ENCODE measurements at places on chromosomes 2 and 18. TPM values are rescaled to one million over a fixed set of nuclear protein-coding genes. Genes with fewer than 3 reads are reported as not detected.

Gene MC5R
- not detected for polyA plus RNA-seq

DNA sequence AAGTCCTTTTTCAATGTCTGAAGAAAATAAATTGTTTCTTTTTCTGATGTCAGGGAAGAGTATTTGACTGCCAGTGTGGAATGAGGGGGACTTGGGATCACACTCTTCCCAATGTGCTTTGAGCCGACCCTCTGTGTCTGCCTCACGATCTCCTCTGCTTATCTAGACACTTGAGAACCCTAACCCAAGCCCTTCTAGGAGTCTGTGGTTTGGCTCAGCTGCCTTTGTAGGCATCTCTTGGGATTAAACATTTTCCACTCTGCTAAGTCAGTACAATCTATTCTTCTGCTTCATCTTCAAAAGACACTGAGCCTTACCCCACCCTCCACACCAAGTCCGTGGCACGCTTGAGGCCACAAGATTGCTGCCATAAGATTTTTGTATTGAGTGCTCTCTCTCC lies 19.4 kb downstream of the FAM110C start:
- DNase-seq, result no peak

Gene C2orf72
- polyA plus RNA-seq, result 0.13 TPM

Gene ZNF385B
- polyA plus RNA-seq, result 20.9 TPM

Gene ANKRD44
- 2.6 TPM for polyA plus RNA-seq

DNA sequence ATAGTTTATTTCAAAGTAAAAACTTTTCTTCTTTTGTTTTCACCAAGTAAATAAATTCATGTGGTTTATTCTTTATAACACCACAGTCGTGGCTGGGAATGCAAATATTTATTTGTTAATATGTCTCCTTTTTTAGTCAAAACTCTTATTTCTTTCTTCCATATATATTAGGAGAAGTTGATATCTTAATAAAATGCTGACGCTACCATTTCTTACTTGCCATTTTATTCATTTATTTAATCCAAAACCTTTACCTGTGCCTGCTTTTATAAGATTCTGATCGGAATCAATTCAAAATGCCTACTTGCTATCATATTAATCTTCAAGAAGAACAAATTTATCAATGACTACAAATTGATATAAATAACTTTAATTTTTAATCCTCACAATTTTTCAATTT lies 362.9 kb upstream of the FSIP2 start:
- DNase-seq, result no peak

Gene EPAS1
- polyA plus RNA-seq, result 258 TPM

DNA sequence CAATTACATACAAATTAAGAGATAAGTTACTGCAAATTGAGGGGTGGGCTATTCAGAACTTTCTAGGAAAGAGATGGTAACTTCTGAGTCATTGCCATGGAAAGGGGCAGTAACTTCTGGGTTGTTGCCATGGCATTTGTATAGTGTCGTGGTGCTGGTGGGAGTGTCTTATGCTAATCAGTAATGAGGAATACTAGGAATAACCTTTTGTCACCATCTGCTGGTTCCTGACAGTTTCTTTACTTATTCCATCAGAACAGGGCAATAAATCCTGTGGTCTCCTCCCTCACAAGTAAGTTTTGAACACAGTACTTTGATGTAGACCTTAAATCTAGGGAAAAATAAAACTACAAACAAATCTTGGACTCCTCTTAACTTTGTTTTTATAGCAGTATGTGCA lies 435.4 kb downstream of the BCL11A start:
- DNase-seq, result no peak

Gene SCN9A
- polyA plus RNA-seq, result 0.33 TPM

- no peak for DNase-seq
These were observed 28.4 kb downstream of the MEX3C start for GRCh38 chr18:51168960-51169662.

Gene PLGLB2
- polyA plus RNA-seq, result 1.6 TPM

GRCh38 chr18:7048081-7048480 lies 69.5 kb downstream of the LAMA1 start:
- DNase-seq, result no peak

DNA sequence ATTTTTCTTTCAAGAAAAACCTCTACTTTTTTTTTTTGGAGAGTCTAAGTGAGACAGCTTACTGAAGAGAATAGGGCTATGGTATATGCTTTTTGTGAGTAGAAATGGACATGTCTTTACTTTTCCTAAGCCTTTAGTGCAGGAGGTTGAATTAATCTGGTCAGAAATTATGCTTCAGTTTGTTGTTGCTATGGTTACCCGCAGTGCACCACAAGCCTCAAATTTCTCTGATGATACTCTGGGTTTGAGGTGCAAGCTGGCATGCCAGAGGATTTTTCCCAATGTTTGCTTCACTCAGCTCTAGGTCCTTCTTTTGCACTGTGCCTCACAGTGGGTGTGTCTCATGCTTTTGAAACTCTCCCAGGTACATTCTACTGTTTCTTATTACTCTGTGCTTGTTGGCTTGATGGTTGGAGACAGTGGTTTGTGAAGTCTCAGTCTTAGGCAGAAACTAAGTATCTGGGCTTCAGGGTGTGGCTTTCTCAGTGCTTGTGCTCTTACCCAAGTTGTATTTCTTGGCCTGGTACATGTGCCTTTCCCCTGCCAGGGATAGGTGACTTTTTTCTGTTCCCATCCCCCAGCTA lies 278.3 kb downstream of the RBM43 start:
- no peak for DNase-seq

- no peak for DNase-seq
These were observed 126.3 kb upstream of the OSR1 start for GRCh38 chr2:19484736-19485135.

- no peak for DNase-seq
These were observed 52.2 kb downstream of the NGEF start for GRCh38 chr2:232960862-232961261.

DNA sequence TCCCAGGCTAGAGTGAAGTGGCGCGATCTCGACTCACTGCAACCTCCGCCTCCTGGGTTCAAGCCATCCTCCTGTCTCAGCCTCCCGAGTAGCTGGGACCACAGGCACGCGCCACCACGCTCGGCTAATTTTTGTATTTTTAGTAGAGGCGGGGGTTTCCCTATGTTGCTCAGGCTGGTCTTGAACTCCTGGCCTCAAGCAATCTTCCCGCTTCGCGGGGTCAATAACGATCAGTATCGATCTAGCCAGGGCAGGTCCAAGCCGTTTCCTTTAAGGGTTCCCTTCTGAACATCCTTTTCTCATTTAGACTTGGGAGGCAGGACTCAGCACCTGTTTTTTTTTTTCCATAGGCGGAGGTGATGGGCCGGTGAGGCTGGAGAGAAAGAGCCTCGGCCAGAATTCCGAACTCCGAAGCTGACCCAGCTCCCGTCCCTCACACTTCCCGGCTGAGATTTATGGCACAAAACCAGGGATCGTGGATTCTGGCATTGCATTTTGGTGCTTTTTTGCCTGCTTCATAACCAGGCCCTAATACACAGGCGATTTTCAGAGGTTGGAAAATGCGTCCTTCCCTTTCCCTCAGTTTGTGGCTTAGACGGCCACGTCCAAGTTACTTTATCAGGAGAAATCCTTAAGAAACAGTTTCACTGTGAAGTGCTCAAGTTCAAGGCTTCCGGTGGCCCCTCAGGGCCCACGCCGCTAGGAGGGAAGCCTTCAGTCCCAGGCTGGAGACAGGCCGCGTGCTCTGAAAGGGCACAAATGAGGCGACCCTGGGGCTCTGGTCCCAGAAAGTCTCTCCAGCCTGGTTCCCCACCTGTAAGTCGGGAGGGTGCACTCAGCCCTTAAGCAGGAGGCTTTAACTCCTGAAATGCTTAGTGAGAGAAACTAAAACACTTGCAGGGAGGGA lies 998 bp upstream of the SLC66A3 start:
- DNase-seq, result peak; percentile 41

GRCh38 chr18:47613929-47614328 lies 316.5 kb downstream of the SMAD2 start:
- no peak for DNase-seq

- DNase-seq, result no peak
These were observed 6.7 kb downstream of the CHMP3 start for GRCh38 chr2:86556508-86556907.

DNA sequence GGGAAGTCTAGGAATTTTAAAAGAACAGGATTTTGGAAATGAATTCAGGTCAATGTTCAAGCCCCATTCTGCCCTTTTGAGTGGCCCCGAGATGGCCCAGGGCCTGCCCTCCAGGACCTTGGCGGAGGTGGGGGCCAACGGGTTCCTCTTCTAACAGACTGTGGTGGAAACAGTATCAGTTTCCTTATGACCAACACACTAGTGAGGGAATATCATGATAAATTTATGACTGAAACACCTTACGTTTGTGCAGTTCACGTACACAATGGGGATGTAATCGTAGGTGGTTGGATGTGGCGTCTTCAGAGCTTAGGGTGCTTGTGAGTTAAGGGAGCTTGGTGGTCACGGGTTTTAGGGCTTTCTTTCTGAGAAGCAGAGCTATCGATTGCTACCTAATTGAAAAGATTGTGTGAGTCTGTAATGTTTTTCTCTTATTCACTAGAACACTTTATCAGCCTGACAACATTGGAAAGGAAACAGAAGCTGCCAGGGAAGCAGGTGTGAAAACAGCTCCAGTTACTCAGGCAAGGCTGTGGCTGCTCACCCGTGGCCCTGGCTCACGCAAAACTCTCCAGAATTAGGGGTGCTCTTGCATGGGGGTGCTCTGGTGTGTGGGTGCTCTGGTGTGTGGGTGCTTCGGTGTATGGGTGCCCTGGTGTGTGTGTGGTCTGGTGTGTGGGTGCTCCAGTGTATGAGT lies 165.3 kb downstream of the SNTG2 start:
- no peak for DNase-seq

DNA sequence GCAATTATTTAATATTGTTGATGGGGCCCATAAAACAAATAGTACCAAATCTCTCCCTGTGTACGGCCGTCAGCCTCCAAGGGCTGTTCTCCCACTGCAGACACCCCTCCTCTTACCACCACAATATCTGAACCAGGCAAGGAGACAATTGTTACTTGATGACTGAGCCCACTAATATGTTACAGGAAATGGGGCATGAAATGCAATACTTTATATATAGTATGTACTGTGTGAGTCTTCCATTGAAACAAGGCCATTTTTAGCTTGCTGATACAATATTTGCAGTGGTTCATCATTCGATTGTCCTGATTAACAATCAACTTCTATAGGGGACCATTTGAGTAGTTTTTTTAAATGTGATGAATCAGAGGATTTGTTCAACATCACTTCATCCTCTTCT lies 307.3 kb downstream of the GBX2 start:
- DNase-seq, result no peak

DNA sequence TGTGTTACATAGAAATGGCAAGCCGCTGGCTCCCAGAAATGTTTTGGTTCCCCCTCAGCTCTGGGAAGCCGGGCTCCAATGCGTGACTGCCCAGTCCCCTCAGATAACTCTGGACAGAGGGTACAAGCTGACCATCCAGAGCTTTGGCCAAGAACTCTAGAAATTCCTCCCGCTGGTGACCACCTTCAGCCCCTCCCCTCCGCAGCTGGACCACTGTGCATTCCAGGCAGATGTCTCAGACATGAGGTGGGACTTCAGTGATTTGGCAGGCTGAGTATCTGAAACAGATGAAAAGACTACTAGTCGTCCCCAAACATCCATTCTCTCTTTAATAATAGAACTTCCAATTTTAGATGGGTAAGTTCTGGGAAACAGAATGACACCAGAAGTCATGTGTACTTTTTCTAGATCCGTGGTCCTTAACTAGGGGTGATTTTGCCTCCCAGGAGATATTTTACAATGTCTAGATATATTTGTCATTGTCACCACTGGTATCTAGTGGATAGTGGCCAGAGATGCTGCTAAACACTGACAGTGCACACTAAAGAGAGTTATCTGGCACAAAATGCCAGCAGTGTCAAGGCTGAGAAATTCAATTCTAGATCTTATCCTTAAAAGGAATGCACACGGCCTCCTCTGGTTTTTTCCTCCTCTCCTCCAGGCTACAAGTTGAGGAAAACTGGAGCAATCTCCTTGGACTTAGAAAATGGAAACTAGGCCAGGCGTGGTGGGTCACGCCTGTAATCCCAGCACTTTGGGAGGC lies 294.3 kb downstream of the SRBD1 start:
- DNase-seq, result no peak

- no peak for DNase-seq
These were observed 121.0 kb upstream of the NOL4 start for GRCh38 chr18:34345738-34346137.

GRCh38 chr2:238945433-238946150 lies 97.7 kb downstream of the TWIST2 start:
- peak; percentile 36 for DNase-seq

GRCh38 chr18:56315363-56315762 lies 323.0 kb downstream of the TXNL1 start:
- no peak for DNase-seq

Gene DNAH7
- polyA plus RNA-seq, result 0.30 TPM

GRCh38 chr2:206219957-206220356 lies 54.5 kb upstream of the ZDBF2 start:
- DNase-seq, result no peak

DNA sequence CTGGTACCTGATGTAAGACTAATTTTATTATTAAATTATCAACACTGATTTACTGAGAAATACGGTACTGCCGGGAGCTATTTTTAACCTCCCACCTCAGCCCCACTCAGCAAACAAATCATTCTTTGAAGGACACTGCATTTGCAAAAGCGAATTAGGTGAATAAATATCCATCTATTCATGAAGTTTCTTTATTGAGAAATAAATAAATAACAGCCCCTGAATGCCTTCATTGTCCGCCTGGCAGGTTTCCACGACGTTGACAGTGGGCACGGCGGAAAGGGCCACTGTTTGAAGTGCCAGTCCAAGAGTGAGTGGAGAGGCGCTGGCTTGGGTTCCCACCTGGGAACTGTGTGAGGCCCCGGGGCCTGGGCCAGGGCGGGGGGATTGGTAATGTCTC lies 15.7 kb downstream of the C1QL2 start:
- no peak for DNase-seq

- no peak for DNase-seq
These were observed 23.2 kb downstream of the HDAC4 start for GRCh38 chr2:239377591-239377990.

DNA sequence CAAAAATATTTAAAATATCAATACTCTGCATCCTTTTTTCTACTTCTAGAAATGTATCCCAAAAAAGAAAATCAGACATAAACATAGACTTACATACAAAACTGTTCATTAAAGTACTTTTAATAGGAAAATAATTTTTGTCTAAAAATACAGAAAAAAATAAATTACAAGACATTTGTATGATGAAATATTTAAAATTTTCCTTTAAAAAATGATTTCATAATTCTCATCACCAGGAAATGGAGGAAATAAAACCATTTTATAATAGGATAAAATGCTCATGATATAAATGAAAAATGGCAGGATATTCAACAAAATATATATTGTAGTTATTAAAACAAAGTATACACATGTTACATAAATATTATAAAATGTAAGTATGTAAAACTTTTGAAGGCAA lies 24.4 kb downstream of the ARL5A start:
- DNase-seq, result no peak

Data from ovary (tissue), 10 donors.